ENCODE measurements at places on chromosomes 4 and X.

GRCh38 chr4:26083987-26084386, 170.0 kb downstream of the SMIM20 start:
- DNase-seq, result peak; percentile 94

DNA sequence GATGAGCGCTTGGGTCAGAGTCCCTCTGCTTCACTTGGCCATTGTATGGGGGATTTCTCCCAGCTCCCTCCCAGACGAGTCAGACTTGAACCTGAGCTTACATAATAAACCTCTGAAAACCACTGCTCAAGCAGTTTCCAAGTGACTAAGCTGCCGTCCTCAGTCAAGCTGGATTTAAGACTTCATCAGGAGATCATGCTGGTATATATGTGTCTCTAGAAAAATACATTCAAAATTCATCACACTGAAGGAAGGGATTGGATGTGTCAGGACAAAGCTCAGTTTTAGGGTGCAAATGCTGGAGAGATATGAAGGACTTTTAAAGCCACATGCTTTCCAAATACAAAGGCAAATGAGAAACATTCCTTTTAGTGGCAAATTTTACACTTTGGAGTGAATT, 114.3 kb downstream of the QDPR start:
- DNase-seq, result peak; percentile 4

DNA sequence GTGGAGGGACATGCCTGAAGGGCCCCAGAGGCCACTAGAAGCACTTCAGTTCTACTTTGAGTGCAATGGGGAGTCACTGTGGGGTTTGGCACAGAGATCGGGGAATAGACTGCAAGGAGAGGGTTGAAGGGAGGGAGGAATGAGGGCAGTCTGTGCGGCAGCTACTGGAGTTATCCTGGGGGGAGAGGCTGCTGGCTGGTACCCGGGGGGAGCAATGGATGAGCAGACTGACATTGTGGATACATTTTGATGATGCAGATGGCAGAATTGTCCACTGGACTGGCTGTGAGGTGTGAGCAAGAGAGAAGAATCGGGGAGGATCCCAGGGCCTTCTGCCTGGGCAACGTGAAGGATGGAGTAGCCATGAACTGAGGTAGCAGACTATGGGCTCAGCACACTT, 2.8 kb upstream of the MAMLD1 start:
- no peak for DNase-seq

GRCh38 chr4:53601251-53601764, 10.0 kb upstream of the LNX1 start:
- DNase-seq, result no peak

DNA sequence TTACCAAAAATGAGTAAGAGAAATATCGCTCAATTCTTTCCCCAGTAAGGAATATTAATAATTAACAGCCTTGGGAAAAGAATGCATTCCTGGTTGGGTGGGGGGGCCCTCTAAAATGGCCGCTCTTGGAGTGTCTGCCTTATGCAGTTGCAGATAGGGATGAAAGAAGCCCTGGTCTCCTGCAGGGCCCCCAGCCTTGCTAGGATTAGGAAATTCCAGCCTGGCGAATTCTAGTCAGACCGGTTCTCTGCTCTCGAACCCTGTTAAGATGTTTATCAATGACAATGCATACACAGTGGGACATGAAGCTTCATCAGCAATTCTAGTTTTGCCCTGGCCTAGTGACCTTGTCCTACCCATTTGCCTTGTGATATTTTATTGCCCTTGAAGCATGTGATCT, 1047.7 kb upstream of the GRID2 start:
- no peak for DNase-seq

DNA sequence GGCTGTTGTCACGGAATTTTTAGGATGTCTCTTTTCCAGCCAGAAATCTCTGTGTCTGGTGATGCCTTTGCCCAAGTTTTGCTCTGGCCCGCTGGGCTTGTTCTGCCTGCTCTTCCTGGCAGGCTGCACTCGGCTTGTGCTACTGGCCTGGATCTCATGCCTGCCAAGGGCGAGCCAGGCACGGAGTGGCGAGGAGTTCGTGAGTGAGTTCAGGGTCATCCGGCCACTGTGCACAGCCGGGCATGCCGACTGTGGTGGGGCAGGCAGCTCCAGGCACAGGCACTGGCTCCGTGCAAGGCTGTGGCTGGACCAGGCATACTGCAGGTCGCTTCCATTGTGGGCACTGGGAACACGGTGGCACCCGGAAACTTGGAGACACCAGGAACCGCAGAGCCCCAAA, 129.1 kb downstream of the ARHGAP10 start:
- no peak for DNase-seq

GRCh38 chrX:45506149-45506730, 305.6 kb upstream of the DIPK2B start:
- no peak for DNase-seq

DNA sequence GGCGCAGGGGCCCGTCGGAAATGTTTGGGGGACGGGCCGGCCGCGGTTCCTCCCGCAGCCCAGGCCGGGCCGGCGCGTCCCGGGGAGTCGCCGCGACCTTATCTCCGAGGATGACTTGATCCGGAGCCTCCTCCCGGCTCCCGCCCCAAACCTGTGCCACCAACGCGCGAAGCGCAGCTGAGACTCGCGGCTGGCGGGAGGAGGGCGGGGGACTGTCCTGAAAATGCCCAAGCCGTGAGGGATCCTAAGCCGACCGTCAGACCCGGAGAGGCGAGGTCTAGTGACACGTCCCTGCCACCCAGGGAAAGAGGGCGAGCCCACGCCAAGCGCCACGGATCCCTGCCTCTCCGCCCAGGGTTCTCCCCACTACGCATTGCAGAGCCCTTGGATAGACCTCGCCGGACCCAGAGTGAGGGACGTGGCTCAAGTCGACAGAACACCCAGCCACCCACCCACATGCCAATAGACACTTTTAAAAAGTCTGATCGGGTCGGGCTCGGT, 26.9 kb downstream of the UTP14A start:
- peak; percentile 11 for DNase-seq

DNA sequence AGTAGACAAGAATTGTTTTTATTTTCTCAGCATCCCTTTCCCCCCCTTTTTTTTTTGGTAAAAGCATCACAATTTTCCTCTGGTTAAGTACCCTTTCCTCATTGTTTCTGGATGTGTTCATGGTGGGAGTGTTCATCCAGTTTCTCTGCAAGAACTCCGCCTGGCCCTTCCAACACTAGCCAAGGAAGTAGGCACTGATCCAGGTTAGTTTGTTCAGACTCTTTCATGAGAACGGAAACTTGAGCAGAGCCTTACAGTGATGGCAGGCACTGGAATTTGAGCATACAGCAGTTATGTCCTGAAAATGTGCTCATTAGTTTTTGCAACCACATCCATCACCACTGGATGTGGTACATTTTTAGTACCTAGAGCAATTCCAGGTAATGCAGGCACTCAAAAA, 336.1 kb upstream of the BOD1L1 start:
- peak; percentile 71 for DNase-seq

DNA sequence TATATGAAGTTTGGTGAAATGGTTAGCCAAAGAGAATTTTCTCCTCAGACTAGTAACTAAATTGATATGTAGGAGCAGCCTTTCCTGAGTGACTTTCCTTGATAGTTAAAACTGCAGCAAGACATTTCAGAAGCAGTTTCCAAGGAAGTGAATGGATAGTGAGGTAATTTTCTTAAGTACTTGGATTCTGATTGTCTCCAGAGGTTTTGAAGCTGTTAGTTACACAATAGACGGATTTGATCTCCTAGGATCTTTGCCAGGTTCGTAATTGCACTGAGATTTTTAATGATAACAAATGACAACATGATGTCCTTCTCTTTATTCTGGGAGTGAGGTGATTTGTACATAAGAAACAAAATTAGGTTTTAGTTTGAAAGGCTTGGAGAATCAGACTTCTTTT, 29.2 kb downstream of the PRRG1 start:
- peak; percentile 39 for DNase-seq

DNA sequence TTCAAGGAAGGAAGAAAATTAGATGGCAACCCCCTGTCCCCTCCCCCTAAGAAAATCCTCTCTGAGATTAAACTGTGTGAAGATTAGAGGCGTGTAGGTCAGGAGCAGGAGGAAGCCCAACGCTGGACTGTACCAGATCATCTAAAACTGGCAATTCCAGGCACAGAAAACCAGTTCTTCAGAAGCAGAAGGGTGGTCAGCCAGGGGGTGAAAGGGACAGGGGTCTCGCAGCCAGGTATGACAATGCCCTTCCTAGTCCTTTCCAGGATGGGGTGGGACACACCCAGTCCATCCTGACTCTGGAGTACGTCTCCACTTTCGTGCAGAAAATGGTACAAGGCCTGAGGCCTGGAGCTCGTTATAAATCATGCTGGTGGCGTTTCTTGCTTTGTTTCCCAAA, 3.3 kb upstream of the RHOH start:
- DNase-seq, result no peak

DNA sequence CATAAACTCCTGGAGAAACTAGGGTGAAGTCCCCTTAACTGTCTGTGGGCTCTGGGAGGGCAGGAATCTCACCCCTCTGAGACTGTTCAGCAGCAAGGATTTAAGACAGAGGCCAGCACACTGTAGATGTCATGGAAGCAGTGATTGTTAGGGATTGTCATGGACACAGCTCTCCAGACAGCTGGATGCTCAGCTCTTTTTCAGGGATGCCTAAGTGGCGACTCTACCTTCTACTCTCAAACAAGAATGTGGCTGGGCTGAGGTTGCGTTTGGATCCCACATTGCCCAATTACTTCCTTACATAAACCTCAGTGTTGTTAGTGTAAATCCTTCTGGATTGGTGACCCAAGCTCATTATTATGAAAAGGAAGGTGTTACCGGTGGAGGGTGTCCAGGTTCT, 291.9 kb upstream of the VCX3A start:
- DNase-seq, result no peak

DNA sequence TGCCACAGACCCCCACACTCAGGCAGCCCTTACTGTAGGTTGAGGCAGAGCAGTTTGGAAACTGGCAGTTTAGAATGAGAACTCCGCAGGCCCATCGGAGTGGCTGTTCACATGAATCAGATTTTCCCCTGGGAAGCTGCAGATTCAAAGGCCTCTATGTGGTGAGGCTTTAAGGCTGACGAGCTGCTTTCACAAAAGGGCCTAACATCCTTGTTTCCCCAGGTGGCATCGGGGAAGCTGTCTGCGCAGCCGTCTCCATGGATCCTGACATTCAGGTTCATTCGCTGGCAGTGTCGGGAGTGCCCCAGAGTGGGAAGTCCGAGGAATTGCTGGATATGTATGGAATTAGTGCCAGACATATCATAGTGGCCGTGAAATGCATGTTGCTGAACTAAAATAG, 33.7 kb downstream of the TKTL1 start:
- DNase-seq, result no peak

GRCh38 chr4:7200801-7201200, 8.5 kb downstream of the SORCS2 start:
- no peak for DNase-seq

- no peak for DNase-seq
Observed at GRCh38 chr4:154368060-154368459, 123.5 kb downstream of the DCHS2 start.

- DNase-seq, result peak; percentile 89
Observed at GRCh38 chr4:110198435-110199416, at the start of gene ELOVL6. TSS of gene ELOVL6 (minus strand) at chr4:110198615. CDS start at chr4:110198335, 280 bp downstream.

GRCh38 chr4:140100771-140101170, 53.2 kb downstream of the MAML3 start:
- DNase-seq, result no peak

DNA sequence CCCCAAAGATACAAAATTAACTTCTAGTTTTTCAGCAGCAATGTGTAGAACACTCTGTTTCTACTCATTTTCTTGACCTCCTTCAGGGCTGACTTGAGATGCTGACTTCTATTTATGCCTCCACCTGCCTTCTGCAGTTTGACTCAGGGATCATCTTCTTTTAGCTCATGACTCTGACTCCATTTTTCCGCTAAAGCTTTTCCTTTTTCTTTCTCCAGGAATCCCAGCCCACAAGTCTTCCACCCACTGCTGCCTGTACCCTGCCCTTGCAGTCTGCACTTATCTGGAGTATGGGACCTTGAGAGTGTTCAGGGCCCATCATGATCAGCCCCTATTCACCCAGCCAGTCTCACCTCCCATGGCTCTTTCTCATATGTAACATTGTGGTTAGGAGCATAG, 14.9 kb upstream of the KLHL2 start:
- no peak for DNase-seq

DNA sequence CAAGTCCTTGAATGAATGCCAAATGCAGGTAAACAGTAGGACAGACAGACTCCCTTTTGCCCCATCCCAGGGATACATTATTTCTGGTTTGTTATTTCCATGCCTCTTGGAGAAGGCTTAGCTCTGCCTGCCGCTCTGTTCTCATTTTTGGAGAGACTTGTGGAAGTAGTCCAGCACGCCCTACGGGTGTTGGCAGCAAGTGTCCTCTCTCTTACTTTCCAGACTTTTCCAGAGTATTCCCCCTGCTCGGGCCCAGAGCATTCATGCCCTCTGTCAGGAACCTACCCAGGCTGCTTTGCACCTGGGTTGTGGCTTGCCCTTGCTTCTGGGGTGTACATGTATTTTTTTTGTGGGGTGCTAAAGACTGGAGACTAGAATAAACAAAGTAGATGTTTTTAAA, 15.3 kb downstream of the SLC34A2 start:
- DNase-seq, result no peak

GRCh38 chrX:63754860-63755579, 30.0 kb downstream of the ARHGEF9 start:
- DNase-seq, result peak; percentile 95

GRCh38 chr4:2365054-2365912, 53.2 kb downstream of the ZFYVE28 start:
- no peak for DNase-seq

DNA sequence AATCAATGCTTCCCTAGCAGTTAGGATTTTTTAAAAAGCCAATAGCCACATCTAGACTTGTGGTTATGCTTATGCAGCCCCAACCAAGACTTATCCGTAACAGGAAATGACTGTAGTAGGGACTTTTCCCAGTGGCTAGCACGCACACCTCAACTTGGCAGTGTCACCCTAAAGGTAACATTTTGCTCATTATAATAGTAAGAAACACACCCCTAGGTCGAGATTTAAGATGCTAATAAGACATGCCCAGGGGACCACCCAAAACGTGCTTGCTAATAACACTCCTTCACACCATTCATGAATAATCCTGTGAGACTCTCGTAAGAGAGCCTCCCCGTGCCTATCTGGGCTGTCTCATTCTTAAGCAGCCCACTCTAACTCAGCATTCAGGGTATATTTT, 195.3 kb downstream of the CHIC1 start:
- DNase-seq, result no peak

GRCh38 chr4:5845035-5845905, 47.6 kb downstream of the CRMP1 start:
- DNase-seq, result no peak
